ENCODE measurements at places on chromosomes 4 and X.

GRCh38 chrX:133575501-133576136 is 160.3 kb upstream of the GPC4 start:
- no peak for DNase-seq

- no peak for DNase-seq
These were observed 14.7 kb downstream of the TMEM165 start for GRCh38 chr4:55410431-55410830.

- no peak for DNase-seq
These were observed 241.5 kb downstream of the FRAS1 start for GRCh38 chr4:78298618-78299017.

DNA sequence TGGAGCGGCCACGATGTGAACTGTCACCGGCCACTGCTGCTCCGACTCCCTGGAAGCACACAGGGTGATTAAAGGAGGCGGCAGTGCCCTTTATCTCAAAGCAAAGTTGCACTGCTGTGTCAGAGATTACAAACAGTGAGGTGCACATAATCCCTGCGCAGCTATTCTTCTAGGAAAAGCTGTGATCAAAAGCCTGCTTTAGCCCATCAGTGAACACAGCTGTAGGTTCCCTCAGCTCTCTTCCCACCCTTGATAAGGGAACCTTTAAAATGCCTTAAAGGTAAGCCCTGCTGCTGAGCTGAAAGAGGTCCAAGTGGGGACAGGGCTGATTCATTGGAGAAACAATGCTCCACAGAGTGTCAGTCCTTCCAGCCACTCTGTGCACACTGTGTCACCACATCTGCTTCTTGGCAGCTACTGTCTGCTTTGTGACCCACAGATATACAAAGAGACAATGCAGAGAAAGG is 127.6 kb downstream of the EIF4E start:
- no peak for DNase-seq

DNA sequence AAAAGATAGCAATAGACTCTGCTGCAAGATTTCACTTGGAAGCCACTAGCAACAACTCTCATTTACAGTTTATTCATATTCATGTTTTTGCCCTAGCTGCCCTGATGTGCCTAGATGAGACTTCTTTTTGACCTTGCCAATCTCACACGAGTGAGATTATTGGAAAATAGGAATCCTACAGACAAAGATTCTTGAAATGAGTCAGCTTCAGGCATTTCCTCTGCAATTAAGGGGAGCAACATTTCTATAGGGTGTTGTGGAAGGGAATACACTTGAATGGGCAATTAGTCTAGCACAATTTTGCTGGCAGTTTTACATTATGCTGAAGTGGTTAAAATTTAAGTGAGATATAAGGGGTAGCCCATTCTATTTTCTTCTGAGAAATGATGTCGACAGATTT is 217.0 kb upstream of the FAT4 start:
- DNase-seq: no peak

- DNase-seq: no peak
These were observed 61.3 kb downstream of the AR start for GRCh38 chrX:67604979-67605703.

DNA sequence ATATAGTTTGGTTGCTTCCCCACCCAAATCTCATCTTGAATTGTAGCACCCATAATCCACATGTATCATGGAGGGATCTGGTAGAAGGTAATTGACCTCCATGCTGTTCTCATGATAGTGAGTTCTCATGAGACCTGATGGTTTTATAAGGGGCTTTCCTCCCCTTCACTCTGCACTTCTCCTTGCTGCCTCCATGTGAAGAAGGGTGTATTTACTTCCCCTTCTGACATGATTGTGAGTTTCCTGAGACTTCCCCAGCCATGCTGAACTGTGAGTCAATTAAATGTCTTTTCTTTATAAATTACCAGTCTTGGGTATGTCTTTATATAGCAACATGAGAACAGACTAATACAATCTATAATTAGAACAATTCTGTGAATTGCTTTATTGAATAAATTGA is 11.9 kb upstream of the DCAF4L1 start:
- no peak for DNase-seq

- DNase-seq: no peak
These were observed 185.0 kb upstream of the FAM241A start for GRCh38 chr4:111960241-111960667.

DNA sequence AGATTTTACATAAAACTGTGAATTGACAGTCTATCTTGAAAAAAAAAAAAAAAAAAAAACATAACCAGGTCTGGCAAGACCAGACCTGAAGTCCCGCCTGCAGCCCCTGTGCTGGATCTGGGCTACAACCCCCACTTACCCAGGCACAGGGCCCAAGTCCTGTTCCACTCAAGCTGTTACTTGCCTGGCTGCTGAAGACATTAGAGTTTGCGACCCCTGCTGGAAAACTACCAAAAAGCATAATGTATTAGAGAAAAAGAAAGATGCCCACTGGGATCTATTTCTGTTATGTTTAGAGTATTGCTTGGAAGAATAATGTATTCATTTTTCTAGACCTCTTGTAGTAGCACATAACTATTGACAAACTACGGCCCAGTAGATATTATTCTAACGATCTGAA is 4.7 kb downstream of the HS3ST1 start:
- peak; percentile 72 for DNase-seq

DNA sequence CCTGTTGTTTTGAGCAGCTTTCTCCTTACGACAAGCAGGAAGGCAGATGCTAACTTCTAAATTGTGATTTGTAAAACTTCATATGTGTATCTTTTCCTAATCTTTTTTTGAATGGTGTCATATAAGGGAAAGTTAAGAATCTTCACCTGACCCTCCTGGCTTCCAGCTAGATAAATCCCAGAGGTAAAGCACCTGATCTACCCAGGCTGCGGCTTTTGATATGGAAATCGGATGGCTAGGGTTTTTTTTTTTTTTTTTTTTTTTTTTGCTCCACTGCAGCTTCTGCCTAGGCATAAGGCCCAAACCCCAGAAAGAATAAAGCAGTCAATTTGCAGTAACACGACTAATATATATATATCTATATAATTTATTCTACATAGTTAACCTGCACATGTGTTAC is 10.0 kb downstream of the MAB21L2 start:
- DNase-seq: no peak

- DNase-seq: no peak
These were observed 61.8 kb downstream of the MAGED1 start for GRCh38 chrX:51955200-51955599.

DNA sequence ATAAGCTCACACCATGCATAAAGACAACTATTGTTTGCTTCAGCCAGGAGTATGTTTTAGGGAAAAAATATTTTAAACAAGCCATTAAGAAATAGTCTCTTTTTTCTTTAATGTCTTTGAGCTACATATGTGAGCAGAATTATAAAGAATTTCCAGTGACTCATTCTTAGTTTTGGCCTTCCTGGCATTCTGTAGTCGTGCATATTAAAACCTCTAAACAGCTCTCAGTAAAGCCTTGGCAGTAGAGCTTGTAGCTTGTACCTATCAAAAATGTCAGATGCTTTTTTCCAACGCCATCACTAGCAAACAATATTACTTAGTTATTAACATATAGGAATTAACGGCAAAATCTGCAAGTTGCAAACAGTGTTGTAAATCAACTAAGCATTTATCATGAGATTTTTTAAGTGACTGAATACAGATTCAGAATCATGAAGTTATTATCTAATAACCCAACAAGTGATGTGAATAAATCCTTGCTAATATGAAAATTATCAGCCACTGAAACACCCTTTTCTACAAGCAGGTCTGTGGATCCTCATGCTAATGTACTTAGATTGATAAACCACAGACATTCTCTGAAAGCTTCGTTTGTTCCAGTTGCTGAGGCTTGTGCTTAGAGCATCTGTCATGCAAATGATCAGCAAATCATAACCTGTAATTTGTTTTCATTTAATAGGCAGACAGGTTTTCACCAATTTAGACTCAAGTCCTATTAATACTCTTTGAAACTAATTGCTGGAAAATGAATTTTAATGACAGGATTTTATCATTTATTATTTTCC is 412.0 kb upstream of the ATOH1 start:
- DNase-seq: no peak

- DNase-seq: no peak
These were observed 35.0 kb downstream of the SHROOM3 start for GRCh38 chr4:76470064-76470463.

DNA sequence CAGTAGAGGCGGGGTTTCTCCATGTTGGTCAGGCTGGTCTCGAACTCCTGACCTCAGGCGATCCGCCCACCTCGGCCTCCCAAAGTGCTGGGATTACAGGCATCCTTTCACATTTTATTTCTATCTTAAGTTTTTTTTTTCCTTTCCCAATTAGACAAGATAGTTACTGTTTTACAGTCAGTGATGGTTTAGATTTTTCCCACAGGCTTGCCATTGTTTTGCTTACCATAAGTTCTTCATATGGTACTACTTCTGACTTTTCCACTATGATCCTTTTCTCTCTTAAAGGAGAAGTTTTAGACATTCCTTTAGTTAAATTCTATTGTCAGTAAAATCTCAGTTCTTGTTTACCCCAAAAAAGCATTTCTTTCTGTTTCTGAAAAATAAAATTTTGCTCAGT is 462.6 kb downstream of the CENPC start:
- DNase-seq: no peak

GRCh38 chrX:20967725-20968124 is 406.5 kb upstream of the CNKSR2 start:
- DNase-seq: no peak

DNA sequence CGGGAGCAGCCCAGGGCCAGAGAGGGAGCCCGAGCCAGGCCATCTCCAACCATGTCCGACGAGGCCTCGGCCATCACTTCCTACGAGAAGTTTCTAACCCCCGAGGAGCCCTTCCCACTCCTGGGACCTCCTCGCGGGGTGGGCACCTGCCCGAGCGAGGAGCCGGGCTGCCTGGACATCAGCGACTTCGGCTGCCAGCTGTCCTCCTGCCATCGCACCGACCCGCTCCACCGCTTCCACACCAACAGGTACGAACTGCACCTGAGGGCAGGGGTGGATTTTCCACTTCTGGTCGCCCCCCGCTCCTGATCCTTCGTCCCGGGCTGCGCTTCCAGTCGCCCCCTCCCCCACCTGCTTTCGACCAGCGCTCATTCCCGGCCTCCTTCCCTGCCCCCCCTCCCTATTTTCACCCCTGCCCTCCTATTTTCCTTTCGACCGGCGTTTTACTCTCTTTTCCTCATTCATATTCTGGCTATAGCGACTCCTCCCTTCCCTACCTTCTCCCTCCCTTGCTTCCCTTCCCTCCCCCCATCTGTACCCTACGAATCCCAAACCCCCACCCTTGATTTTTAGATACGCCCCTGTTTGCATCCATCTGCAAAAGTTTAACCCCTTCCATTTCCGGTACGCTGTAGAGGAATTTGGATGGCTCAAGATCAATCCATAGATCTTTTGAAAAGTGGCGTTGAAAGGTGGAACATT is 633 bp downstream of the FAM199X start:
- DNase-seq: no peak

DNA sequence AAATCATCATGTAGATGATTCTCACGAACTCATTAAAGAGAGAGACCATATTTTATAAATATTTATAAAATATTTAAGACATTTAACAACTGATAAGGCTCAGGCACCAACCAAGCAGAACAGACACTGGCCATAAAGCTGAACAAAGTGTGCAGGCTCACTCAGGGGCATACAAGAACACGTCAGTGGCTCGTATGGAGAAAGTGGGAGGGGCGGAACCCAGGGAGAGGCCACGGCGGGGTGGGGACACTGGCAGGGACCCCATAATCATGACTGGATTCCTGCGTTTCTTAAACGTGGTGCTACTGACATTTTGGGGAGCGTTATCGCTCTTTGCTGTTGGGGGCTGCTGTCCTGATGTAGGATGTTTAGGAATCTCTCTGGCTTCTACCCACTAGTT is 31.3 kb upstream of the FAT1 start:
- DNase-seq: no peak

DNA sequence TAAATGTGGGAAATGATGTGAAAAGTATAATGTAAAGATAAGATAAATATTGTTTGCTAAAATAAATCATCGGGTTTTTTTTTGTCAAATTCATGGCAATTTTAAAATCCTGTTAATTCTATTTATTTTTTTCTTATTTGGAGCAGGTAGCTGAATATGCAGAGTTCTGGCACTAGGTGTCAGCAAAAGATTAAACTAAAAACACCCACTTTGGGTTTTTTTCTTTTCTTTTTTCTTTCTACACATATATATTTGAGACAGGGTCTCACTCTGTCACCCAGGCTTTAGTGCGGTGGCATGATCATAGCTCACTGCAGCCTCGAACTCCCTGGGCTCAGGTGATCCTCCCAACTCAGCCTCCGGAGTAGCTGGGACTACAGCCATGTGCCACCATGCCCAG is 6.9 kb upstream of the RAP2C start:
- no peak for DNase-seq

DNA sequence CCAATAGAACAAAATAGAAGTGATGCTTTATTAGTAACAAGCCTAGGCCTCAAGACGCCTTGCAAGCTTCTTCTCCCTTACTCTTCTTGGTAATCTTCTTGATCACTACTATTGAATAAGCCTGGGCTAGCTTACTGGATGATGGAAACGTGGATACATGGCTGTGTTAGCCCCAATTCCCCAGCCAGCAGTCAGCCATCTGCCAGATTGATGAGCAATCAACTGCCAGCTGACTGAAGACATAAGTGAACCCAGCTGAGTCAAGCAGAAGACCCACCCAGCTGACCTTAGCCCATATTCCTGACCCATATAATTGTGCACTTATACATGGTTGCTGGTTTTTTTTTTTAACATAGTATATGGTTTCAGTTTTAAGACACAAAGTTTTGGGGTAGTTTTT is 130.4 kb downstream of the DHX15 start:
- no peak for DNase-seq

- DNase-seq: peak; percentile 34
These were observed 69.2 kb upstream of the PNPLA4 start for GRCh38 chrX:7996414-7996813.

DNA sequence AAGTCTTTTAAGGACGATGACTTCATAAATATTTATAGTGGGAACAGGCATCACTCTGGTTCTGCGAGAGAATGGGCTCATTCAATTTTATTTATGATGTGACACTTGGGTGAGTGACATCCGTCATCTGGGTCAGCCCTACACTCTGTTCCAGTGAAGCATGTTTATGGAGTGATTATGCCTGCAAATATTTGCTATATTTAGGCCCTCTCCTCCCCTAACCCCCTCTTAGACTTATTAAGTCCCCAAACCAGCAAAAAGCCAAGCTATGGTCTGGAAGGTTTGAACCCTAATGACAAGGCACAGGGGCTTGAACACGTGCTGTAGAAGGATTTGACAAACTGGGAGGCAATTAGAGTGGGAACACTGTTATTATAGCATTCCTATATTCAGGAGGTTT is 55.9 kb downstream of the C4orf51 start:
- no peak for DNase-seq

GRCh38 chr4:53779025-53779424 is 187.7 kb upstream of the LNX1 start:
- no peak for DNase-seq

- DNase-seq: peak; percentile 59
These were observed 13.2 kb upstream of the XIAP start for GRCh38 chrX:123846577-123847038.

DNA sequence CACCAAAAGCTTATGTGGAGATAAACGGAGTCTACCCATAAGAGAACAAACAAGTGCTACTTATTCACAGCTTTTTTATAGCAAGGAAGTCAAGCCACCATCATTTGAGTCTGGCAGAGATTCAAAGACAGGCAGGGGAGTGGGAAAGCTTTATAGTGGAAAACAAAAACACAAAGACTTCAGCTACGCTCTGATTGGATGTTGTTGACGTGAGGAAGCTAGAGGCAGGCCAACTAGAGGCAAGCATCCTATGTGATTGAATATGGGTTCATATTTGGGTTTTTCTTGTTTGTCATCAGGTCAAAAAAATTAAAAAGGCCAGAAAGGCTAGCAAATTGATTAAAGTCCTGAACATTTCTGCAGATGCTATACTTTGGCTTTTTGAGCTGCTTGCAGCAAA is 719 bp upstream of the TCEAL4 start:
- DNase-seq: peak; percentile 4

- no peak for DNase-seq
These were observed 590.7 kb upstream of the PITX2 start for GRCh38 chr4:111213531-111213930.

All from cerebellar cortex (tissue), 1 donor.